ENCODE measurements at places on chromosomes 7 and 10. TPM values are rescaled to one million over a fixed set of nuclear protein-coding genes. Genes with fewer than 3 reads are reported as not detected.

The SLC29A3 gene
- 6.5 TPM for total RNA-seq

- no peak for DNase-seq
- no peaks in the 10 kb centered on the region for H3K36me3 ChIP-seq
- no peaks in the 10 kb centered on the region for H3K4me1 ChIP-seq
- H3K27me3 ChIP-seq = no peaks in the 10 kb centered on the region
- no peak overlapping the region for H3K4me3 ChIP-seq
- no peak overlapping the region for H3K27ac ChIP-seq
Measured at GRCh38 chr7:153027210-153027609, 267.7 kb downstream of the ACTR3B start.

- no peaks in the 10 kb centered on the region for H3K36me3 ChIP-seq
- DNase-seq = no peak
- H3K4me3 ChIP-seq = no peak overlapping the region
Measured at GRCh38 chr10:62467527-62467926, 93.4 kb downstream of the ZNF365 start.

DNA sequence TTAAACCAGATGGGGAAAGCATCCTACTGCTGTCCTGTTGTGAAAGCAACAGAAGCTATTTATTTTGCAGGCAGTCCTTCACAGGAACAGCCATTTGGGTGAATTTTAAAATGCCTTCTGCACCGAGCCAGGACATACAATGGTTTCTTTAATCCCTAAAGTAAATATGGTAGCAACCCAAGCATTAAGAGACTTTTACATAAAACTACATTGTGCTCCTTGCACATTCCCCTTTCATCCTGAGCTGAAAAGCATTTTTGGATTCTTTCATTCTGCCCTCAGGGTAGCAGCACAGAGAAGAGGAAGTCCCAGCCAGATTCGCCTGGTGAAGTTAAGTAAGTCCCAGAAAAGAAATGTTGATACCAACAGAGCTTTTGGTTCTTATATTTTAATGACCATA lies 84.0 kb upstream of the FAM3C start:
- no peak for DNase-seq
- H3K4me1 ChIP-seq = no peaks in the 10 kb centered on the region
- no peak overlapping the region for H3K4me3 ChIP-seq
- no peaks in the 10 kb centered on the region for H3K36me3 ChIP-seq
- no peak overlapping the region for H3K27ac ChIP-seq
- H3K27me3 ChIP-seq = no peaks in the 10 kb centered on the region

GRCh38 chr7:87322912-87323311 lies 22.6 kb upstream of the CROT start:
- H3K27me3 ChIP-seq = no peaks in the 10 kb centered on the region
- DNase-seq = no peak
- no peak overlapping the region for H3K4me3 ChIP-seq

GRCh38 chr7:70624500-70625103 lies 507.3 kb upstream of the GALNT17 start:
- H3K27ac ChIP-seq = no peak overlapping the region
- no peaks in the 10 kb centered on the region for H3K36me3 ChIP-seq
- H3K4me1 ChIP-seq = no peaks in the 10 kb centered on the region
- DNase-seq = no peak
- no peak overlapping the region for H3K4me3 ChIP-seq

- no peak for DNase-seq
- H3K4me3 ChIP-seq = no peak overlapping the region
- no peaks in the 10 kb centered on the region for H3K4me1 ChIP-seq
- no peaks in the 10 kb centered on the region for H3K36me3 ChIP-seq
- no peak overlapping the region for H3K27ac ChIP-seq
- H3K27me3 ChIP-seq = no peaks in the 10 kb centered on the region
Measured at GRCh38 chr7:74222851-74223710, 13.3 kb downstream of the LAT2 start.

Measured in uterus (tissue), 4 donors.